Progenitor cell of endocrine pancreas (in vitro differentiated cells): ENCODE measurements at places on chromosomes 1 and 21. TPM values are rescaled to one million over a fixed set of nuclear protein-coding genes. Genes with fewer than 3 reads are reported as not detected.

DNA sequence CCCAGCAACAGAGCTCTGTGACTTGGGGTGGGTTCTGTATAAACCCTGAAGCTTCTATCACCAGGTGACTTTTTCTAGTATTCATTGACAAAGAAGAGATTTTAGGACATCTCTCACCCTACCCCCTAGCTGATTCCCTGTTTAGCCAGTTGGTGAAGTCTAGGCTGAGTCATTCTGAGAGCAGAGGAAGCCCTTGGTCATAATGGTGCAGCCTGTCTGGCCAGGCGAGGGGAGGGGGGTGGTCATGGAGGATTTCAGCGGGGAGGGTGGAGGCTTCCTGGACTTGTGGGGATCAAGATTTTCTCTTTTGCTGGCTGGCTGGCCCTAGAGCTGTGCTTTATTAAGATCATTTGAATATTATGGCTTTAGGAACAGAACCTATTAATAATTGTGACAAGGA is 262.6 kb downstream of the CAMTA1 start:
- no peaks in the 10 kb centered on the region for H3K36me3 ChIP-seq
- no peaks in the 10 kb centered on the region for H3K4me1 ChIP-seq
- no peak for DNase-seq
- H3K4me3 ChIP-seq: no peak overlapping the region

RGSL1 gene
- not detected in 2 replicates for total RNA-seq

GRCh38 chr1:158311066-158311465 is 20.3 kb downstream of the CD1B start:
- H3K4me3 ChIP-seq: no peak overlapping the region
- no peaks in the 10 kb centered on the region for H3K27me3 ChIP-seq
- H3K36me3 ChIP-seq: no peaks in the 10 kb centered on the region
- H3K4me1 ChIP-seq: no peaks in the 10 kb centered on the region

DNA sequence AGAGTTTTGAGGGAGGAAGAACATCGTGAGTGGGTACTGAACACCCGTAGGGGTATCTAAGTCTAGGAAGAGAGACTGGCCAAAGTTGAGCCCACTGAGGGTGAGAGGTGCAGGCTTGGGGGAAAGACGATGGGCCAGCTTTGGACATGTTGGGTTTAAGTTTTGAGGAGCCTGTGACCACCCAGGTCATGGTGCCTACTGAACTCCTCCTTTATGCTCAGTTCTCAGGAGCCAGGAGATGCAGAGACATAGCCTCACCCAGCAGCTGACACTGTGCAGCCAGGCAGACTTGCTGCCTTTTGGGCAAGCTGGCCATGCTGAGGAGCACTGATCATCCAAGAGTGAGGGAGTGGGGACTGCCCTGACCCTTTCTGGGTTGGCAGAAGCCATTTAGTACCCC is 72.3 kb downstream of the TNR start:
- no peaks in the 10 kb centered on the region for H3K36me3 ChIP-seq
- H3K27ac ChIP-seq: no peak overlapping the region
- H3K4me1 ChIP-seq: peaks cover 10% of the 10 kb centered on the region
- H3K27me3 ChIP-seq: peaks cover 25% of the 10 kb centered on the region
- no peak for DNase-seq

- no peaks in the 10 kb centered on the region for H3K27me3 ChIP-seq
- H3K4me1 ChIP-seq: no peaks in the 10 kb centered on the region
- no peak for DNase-seq
- H3K27ac ChIP-seq: no peak overlapping the region
- peaks cover 2% of the 10 kb centered on the region for H3K36me3 ChIP-seq
Observed at GRCh38 chr1:202844259-202844658, 33.5 kb downstream of the PCAT6 start.

TENT5C gene
- 11.4 and 13.6 TPM in 2 replicates for total RNA-seq

CFHR1 gene
- total RNA-seq: not detected in 2 replicates

- peaks cover 93% of the 10 kb centered on the region for H3K27me3 ChIP-seq
- H3K4me1 ChIP-seq: peaks cover 17% of the 10 kb centered on the region
Observed at GRCh38 chr1:220879076-220879508, at the start of gene HLX. TSS of gene HLX (plus strand) at chr1:220879443. CDS start at chr1:220879858, 415 bp downstream.
